ENCODE measurements at places on chromosomes 11 and 22.

- no peak for DNase-seq
These were observed 19.4 kb downstream of the RPS6KA4 start for GRCh38 chr11:64378335-64378880.

GRCh38 chr11:8867931-8868631, 42.9 kb upstream of the AKIP1 start:
- no peak for DNase-seq

DNA sequence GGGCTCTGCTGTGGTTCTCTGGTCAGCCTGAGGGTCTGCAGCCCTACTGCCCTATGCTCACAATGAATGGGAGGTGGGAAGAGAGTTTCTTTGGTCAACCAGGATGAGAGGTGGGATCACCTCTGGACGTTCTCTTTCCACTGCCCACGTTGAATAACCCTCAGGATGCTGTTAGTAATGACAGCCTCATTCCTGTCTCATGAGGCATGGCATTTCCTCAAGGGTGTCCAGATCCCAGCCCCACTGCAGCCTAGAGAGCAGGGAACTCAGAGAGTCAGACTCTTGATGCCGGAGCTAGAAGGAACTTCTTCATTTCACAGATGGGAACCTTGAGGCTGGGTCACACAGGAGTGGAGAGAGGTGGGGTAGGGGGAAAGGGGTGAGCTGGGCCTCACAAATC, 196.0 kb downstream of the CEP164 start:
- DNase-seq: no peak

- no peak for DNase-seq
These were observed 108.5 kb downstream of the TP53I11 start for GRCh38 chr11:44842220-44842619.

- DNase-seq: no peak
These were observed 41.1 kb upstream of the ADA2 start for GRCh38 chr22:17260298-17260697.

GRCh38 chr11:1988667-1989317, 8.8 kb downstream of the H19 start:
- no peak for DNase-seq

DNA sequence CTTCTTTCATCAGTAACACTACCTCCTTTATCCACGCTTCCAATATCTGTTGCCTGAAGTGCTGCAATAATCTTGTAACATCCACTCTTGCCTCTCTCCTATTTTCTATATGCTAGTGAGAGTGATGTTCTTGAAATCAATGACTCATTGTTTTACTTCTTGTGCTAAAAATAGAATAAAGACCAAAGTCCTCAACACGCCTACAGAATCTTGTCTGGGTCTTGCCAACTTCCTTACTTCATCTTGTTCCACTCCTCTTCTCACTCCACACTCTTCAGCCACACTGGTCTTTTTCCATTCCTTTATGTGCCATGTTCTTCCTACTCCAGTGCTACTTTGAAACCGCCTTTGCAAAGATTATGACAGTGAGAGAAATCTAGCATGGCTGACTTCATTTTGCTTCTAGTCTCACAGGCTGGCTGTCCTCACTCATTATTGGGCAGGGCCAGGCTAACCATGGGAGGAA, 136.4 kb downstream of the CCDC81 start:
- no peak for DNase-seq

DNA sequence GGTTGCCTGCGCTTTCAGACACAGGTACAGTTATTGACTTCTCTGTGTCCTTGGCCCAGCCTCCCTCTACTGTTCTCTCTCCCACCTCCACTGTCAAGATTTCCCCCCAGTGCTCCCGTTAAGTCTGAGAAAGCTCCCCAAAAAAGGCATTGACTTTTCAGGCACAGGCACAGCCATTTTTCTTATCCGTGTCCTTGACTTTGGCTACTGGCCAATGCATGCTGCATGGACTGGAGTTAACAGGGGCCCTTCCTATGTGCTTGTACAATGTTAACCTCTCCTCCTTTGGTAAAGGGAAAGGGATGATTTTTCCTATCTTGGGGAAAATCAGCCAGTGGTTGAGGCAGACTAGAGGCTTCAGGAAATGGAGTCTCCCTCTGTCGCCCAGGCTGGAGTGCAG, 4.3 kb downstream of the APOL5 start:
- DNase-seq: no peak
